ENCODE measurements at places on chromosomes 12 and 14.

DNA sequence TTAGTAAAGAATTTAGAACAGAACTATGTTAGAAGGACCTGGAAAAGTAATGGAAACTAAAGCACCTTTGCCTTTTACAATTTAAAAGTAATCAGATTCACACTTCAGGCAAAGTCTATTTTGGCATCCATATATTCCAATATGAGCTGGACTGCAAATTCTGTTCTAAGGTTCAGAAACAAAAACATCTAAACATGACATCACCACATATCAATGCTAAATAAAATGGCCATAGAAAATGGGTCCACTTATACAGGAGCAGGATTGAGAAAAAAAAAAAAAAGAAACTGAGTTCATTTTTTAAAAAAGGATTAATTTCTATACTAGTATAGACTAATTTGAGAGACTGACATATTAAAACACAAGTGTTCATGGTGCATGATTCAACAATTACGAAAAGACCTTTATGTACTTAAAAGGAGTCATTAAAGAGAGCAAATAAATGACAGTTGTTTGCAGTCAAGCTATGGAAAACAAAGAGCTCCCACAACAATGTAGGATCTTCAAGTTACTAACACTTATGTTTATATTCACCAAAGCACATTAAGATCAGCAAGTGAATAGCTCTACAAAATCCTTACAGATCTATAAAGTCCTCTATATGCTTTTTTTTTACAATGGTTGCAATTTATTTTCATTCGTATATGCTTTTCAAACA lies 45.7 kb downstream of the DICER1 start:
- DNase-seq: no peak

- no peak for DNase-seq
Observed at GRCh38 chr12:12178559-12178958, 88.3 kb downstream of the LRP6 start.

GRCh38 chr14:101719045-101719645 lies 42.4 kb upstream of the PPP2R5C start:
- DNase-seq: no peak

DNA sequence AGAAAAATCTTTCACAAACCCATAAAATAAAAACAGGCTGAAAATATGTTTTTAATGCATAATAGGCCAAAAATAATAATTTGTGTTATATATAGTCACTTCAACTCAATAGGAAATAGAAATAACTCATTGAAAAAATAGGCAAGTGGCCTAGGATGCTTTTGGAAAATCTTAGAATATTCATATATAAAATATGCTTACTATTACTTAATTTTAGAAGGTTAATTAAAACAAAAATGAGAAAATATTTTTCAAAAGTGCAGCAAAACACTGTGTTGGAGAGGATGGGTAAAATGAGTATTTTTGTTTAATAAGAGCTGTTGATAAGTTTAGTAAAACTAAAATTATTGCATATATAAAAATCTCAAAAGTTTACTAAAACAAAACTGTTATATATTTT lies 308.0 kb upstream of the ATXN7L3B start:
- DNase-seq: no peak

GRCh38 chr12:90333939-90334338 lies 621.0 kb downstream of the CCER1 start:
- DNase-seq: no peak
